Dermis blood vessel endothelial cell (primary cell): ENCODE measurements at places on chromosomes 16 and 17. TPM values are rescaled to one million over a fixed set of nuclear protein-coding genes. Genes with fewer than 3 reads are reported as not detected.
A peak's percentile ranks its signal among the peaks of the same experiment; 100 is the strongest.

- DNase-seq, result no peak
These were observed 141.8 kb downstream of the ENGASE start for GRCh38 chr17:79216391-79216790.

GRCh38 chr16:70569752-70570151 is 46.1 kb downstream of the SF3B3 start:
- no peak for DNase-seq

- no peak for DNase-seq
These were observed 151.3 kb downstream of the MAF start for GRCh38 chr16:79449067-79449769.

GRCh38 chr16:57476546-57477410 is 9.5 kb downstream of the DOK4 start:
- no peak for DNase-seq

DNA sequence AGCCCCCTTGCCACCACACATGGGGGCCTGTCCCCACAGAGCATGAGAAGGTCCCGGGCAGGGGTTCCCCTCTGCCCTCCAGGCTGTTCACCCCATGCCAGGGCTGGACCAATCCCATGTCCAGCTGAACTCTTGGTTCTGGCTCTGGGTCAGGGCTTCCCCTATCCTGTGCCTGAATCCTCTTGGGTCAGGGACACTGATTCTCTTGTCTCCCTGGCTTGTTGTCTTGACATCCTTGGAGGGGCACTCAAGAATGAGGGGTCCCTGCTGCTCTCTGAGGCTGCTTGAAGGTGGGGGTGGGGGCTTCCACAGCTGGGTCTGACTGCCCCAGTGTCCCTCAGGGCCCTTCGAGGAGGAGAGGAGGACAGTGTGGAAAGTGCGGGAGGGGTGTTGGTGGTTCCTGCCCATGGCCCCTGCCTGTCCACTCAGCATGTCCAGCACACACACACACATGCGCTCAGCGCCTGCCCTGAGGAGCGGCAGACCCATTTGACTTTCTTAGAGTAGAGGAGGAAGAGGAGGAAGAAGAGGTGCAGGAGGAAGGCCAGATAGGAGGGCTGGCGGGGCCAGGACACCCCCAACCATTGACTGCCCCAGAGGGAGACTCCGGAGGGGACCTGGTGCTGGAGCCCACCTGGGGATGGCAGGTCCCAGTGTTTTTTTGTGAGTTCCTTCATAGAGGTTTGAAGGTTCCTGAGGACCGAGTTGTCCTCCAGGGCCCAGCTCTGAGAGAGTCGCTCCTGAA is 47.0 kb downstream of the TNFRSF13B start:
- no peak for DNase-seq

DNA sequence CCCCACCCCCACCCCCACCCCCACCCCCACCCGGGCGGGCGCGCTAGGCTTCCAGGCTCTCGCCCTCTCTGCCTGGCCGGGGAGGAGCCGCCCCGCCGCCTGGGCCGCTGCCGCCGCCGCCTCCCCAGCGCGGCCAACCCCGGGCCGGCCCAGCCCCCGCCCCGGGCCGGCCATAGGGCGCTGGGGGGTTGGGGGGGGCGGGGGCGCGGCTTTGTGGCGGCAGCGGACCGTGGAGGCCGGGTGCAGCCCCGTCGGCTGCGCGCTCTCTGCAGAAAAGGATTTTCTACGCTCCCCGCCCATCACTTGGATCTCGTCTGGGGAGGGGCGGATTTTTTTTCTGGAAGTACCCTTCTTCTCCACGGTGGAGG is 230.9 kb downstream of the MRTFB start:
- peak; percentile 66 for DNase-seq

DNA sequence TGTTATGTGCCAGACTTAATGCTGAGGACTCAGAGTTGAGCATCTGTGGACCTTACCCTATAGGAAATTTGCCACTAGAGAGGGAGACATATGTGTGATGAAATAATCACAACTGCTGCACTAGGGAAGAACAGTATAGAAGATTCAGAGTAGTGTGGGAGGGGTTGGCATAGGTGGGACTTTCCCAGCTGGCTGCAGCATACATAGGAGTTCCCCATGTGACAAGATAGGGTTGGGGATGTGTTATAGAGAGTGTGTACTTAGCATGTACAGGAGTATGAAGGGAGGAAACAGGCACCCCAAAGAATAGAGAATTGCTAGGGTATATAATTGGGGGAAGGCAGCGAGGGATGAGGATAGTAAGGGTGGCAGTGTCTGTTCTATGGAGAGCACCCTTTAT is 2.9 kb downstream of the NUP93 start:
- no peak for DNase-seq

- peak; percentile 72 for DNase-seq
These were observed 31.3 kb downstream of the ZCCHC14 start for GRCh38 chr16:87461466-87461991.

DNA sequence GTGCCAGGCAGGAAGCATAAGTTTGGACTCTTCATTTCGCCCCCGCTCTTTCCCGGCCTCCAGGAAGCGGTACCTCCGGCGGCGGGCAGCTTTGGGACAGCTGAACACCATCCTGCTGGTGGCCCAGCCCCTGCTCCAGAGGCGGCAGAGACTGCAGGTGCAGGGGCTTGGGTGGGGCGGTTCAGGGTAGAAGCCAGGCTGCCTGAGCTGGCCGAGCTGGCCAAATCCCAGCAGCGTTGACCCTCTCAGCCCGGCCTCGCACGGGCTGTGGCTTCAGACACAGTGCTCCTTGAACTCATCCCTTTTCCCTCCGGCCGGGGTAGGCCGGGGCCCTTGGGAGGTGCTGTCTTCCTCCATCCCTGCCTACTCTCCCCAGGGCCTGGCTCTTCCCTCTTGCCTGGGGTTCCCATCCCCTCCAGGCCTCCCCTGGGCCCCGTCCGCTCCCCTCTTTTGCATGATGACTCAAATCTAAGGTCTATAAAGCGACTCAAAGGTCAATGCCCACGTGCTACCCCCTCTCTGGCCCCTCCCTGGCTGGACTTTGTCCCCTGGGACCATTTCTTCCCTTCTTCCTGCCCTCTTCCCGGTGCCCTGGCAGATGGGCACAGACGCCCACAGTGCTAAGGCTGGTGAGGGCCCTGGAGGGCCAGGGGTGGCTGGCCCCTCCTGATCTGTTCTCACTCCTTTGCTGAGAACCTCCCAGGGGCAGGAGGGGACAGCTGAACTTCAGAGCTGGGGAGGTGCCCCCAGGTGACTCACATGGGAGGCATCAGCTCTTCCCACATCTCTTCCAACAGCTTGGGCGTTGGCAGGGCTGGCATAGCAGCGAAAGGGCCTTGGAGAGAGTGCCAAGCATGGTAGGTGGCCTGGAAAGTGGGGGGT is 22.7 kb downstream of the MYO15B start:
- no peak for DNase-seq

GRCh38 chr17:54916721-54917120 is 16.1 kb downstream of the TOM1L1 start:
- DNase-seq, result no peak

DNA sequence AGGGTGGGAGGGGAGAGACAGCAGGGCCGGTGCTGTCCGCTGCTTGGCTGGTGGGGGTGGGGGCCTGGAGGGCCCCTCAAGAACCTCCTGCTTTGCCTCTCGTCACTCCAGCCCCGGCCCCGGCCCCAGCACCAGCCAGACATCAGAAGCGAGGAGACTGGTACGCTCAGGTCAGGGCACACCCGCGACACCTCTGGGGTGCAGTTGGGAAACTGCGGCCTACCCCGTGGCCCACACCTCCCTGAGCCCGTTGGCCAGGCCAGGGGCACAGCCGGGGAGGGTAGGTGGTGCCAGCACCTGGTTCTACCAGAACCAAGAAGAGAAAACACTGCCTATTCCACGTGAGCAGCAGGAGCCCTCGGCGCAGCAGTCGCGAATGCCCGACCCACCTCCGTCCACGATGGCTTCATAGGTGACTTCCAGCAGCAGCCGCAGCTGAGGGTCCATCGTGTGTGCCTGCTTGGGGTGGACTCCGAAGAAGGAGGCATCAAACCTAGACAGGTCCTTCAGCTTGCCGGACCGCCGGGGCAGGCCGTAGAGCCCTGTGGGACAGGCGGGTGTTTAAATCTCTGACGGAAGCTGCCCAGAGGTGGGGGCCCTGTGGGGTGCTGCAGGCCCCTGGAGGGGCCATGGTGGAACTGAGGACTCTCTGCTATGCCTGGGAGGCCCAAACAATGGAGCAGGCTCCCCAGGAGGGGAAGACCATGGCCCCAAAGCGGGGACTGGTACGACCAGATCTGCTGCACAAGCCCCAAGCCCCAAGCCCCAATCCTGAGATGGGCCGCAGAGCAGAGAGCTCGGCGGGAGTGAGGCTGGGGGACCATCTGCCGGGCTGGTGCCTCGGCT is 2.9 kb downstream of the FASN start:
- DNase-seq, result no peak

DNA sequence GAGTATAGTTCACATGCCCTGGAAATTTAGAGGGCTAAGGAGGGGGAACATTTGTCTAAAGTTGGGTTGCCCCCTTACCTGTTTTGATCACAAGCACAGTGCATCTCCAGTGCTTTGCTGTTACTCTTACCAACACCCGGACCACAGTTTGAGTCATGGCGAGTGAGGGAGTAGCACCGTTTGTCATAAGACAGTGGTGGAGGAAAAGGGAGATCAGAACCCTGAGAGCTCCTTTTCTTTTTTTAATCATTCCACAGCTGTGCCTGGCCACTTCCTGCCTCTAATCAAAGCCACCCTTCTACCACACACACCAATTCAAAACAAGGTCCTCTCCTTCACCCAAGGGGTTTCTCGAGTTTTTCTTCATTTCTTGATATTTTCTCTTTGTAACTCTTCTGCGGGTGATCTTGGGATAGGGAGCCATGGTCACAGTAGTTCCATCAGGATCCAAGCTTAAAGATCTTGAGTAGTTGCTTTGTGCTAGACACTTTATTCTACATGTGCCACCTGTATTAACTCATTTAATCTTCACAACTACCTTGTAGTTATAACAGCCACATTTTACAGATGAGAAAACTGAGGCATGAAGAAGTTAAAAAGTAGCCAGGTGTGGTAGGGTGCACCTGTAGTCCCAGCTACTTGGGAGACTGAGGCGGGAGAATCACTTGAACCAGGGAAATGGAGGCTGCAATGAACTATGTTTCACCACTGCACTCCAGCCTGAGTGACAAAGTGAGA is 5.0 kb upstream of the MYL4 start:
- no peak for DNase-seq

The TMIGD1 gene
- total RNA-seq, result not detected in 2 replicates

The TK1 gene
- total RNA-seq, result 98.7 and 170 TPM in 2 replicates

The CACNG3 gene
- total RNA-seq, result not detected in 2 replicates

The MYH2 gene
- total RNA-seq, result not detected in 2 replicates

The KRTAP1-4 gene
- total RNA-seq, result not detected in 2 replicates

The PTX4 gene
- 0.09 TPM in 1 of 2 replicates, not detected in the other for total RNA-seq

The CYTH1 gene
- 50.6 and 51.4 TPM in 2 replicates for total RNA-seq

The SOCS1 gene
- total RNA-seq, result 0.23 and 0.68 TPM in 2 replicates

The CSH2 gene
- total RNA-seq, result not detected in 2 replicates

The NMT1 gene
- 69.4 and 79.1 TPM in 2 replicates for total RNA-seq

The COIL gene
- 16.5 and 18.8 TPM in 2 replicates for total RNA-seq
